Heart right ventricle (tissue), 16 donors: ENCODE measurements at places on chromosomes 3 and 15. TPM values are rescaled to one million over a fixed set of nuclear protein-coding genes. Genes with fewer than 3 reads are reported as not detected.

Gene SNURF
- polyA plus RNA-seq = 11.7 TPM

Gene RUBCN
- 16.5 TPM for polyA plus RNA-seq

Gene TBC1D5
- polyA plus RNA-seq = 6.7 TPM

Gene ELL3
- 1.2 TPM for polyA plus RNA-seq

Gene CLDN18
- 0.01 TPM for polyA plus RNA-seq

Gene FBXW12
- not detected for polyA plus RNA-seq

Gene DUOXA2
- not detected for polyA plus RNA-seq

Gene C3orf49
- polyA plus RNA-seq = not detected

Gene LAMB2
- 1,204 TPM for polyA plus RNA-seq

Gene ISL2
- polyA plus RNA-seq = not detected

Gene NEK10
- polyA plus RNA-seq = 5.6 TPM

Gene C3orf85
- not detected for polyA plus RNA-seq

Gene TRAT1
- not detected for polyA plus RNA-seq

Gene C3orf80
- polyA plus RNA-seq = not detected

Gene GPR15
- polyA plus RNA-seq = not detected

Gene GNAT1
- not detected for polyA plus RNA-seq

Gene IP6K1
- 12.3 TPM for polyA plus RNA-seq

Gene UBAP1L
- 0.65 TPM for polyA plus RNA-seq

Gene TSC22D2
- polyA plus RNA-seq = 11.8 TPM

Gene LRRIQ4
- not detected for polyA plus RNA-seq

Gene CPN2
- 0.51 TPM for polyA plus RNA-seq

Gene TGM4
- not detected for polyA plus RNA-seq

Gene SLCO2A1
- polyA plus RNA-seq = 14.2 TPM

Gene GPR27
- 0.26 TPM for polyA plus RNA-seq

Gene B3GNT5
- polyA plus RNA-seq = 2.2 TPM

Gene ACKR2
- polyA plus RNA-seq = 0.15 TPM

Gene ZBTB47
- polyA plus RNA-seq = 52.2 TPM

Gene NRG4
- not detected for polyA plus RNA-seq

Gene CFAP91
- polyA plus RNA-seq = 1.6 TPM

Gene IQCF2
- not detected for polyA plus RNA-seq

Gene PPP1R14D
- not detected for polyA plus RNA-seq

Gene CCR3
- polyA plus RNA-seq = not detected

Gene ZNF80
- not detected for polyA plus RNA-seq

Gene GOLGA6A
- not detected for polyA plus RNA-seq

Gene GOLGA6B
- not detected for polyA plus RNA-seq
